ENCODE measurements at places on chromosomes 6 and 20. TPM values are rescaled to one million over a fixed set of nuclear protein-coding genes. Genes with fewer than 3 reads are reported as not detected.

CST4 gene
- total RNA-seq, result not detected

APOM gene
- total RNA-seq, result 1.2 TPM

GRCh38 chr20:8423482-8423881 is 291.4 kb downstream of the PLCB1 start:
- no peak for DNase-seq

GRCh38 chr6:21555197-21555596 is 38.4 kb upstream of the SOX4 start:
- DNase-seq, result no peak

DNA sequence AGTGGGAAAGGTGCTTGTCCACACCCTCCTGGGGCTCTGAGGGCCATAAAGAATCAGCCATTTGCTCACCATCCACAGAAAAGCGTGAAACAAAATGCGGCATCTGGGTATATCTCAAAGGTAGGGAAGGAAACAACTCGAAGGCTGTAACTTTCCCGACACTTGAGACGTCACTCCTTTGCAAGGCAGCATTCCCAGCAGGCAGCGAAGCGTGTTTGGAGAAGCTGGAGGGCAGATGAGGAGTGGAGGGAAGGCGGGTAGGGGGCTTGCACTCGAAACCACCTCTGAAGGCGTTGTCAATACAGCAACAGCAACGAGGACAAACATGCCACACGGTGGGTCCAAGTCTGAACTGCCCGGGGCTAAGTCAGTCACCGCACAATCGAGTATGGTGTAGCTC is 98.4 kb downstream of the FOXC1 start:
- DNase-seq, result no peak

BACH2 gene
- 11.9 TPM for total RNA-seq

GRCh38 chr6:168035098-168035660 is 37.7 kb downstream of the KIF25 start:
- peak; percentile 73 for DNase-seq

- no peak for DNase-seq
These were observed 4.5 kb upstream of the SYS1 start for GRCh38 chr20:45358282-45359068.

DNA sequence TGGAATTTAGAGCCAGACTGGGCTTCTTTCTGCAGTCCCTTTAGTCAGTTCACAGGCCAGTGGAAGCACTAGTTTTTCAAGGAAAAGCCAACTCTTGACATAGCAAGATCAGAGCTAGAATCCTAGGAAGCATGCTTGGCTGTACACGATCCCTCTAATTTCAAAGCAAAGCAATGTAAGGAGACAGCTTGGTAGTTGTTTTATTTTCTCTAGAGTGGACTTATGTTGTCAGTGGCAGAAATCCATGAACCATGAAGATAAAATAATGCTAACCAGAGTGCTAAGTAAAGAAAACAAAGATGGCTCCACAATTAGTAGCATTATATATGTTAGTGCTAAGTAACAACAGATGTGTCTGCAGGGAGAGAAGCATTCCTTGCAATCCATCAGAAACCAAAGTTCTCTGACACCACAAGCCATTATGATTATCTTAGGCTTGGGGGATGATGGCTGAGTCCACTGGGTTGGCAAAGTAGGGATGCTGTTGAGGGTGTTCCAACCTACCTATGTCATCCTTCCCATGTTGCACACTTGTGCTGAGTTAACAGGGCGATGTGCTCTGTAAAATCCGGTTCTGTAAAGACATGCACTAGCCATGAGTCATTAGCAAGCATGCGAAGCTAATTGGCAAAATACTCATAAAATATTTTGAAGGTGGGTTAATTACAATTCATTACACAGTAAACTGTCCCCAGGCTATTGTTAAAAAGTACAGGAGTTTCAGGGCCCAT is 115.2 kb downstream of the BMP2 start:
- DNase-seq, result peak; percentile 34

GRCh38 chr6:165272585-165272984 is 36.8 kb downstream of the C6orf118 start:
- DNase-seq, result no peak

DNA sequence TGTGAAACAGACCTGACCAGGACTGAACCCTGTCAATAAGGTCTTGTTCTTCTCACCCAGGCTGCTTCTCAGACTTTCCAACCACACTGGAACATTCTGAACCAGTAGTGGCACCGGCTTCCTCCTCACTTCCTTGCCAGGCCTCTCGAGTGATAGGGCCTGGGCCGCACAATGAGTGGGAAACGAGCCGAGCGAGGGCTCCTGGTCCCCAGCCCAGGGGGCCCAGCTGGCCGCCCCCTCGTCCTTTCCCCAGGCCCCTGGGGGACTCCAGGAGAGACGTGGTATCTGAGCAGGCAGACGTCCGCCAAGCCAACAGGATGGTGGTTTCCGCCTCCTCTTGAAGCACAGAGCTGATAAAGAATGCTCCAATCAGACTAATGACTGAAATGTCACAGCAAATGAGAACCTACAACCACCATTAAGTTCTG is 117.9 kb downstream of the GMDS start:
- no peak for DNase-seq

RIPPLY2 gene
- not detected for total RNA-seq

DNA sequence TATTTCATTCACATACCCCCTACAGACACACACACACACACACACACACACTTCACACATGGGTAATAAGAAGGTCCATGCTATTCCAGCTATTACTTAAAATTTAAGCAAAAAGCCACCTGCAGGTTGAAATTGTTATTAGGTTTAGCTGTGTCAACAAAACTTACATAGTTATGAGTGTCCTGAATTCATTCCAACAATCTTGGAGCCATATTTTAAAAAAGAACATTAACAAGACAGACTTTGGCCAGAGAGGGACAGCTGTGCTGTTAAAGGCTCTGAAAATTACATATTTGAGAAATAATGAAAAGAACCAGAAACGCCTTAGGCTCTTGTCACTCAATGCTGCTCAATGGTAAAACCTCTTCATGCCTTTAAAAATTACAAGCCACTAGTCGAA is 455.3 kb downstream of the EPM2A start:
- peak; percentile 2 for DNase-seq

FABP7 gene
- 31.6 TPM for total RNA-seq

All from skin of body (tissue), 3 donors.